Stimulated activated naive CD4-positive, alpha-beta T cell (primary cell): ENCODE measurements at places on chromosomes 12 and 14.

DNA sequence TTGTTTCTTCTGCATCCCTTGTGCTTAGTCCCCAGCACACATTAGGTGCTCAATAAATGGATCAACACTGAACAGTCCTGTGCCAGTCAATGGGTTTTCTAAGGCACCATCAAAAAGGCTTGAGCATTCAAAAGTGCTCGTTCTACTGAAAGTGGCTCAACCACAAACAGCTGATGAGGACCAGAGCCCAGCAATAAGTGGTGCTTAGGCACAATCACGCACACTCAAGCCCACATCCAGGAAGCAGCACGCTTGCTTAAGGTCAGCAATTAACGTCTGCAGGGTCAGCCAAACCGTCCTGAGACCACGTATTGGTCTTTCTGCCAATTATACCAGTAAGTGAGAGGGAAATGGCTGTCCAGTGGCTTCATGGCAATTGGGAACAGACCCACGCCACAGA is 56.5 kb downstream of the PRIMA1 start:
- DNase-seq: no peak

DNA sequence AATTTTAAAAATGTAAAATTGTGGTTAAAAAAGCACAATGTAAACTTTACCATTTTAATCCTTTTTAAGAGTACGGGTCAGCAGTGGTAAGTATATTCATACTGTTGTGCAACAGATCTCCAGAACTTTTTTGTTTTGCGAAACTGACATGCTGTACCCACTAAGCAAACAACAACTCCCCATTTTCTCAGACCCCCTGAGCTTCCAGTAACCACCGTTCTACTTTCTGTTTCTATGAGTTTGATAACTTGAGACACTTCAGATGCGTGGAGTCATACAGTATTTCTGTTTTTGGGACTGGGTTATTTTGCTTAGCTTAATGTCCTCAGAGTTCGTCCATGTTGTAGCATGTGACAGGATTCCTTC is 38.0 kb downstream of the CHST11 start:
- peak; percentile 21 for DNase-seq

DNA sequence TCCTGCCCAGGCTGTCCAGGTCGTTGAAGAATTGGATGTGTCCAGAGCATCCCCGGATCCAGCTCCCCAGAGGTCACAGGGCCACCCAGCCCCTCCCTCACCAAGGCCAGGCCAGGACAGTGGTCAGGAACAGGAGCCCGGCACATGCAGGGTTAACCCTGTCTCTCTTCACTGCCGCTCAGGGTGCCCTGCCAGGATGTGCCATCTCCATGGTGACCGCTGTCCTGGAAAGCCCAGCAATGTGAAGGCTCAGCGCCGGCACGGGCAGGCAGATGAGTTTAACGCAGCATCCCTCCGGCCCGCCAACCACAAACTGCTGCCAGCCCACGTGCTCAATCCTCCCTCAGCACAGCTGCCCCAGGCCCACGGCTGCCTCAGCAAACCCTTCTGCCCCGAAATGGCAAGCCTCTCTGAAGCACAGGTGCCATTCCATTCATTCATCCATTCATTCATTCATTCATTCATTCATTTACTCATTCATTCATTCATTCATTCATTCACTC is 4.4 kb downstream of the TMEM179 start:
- DNase-seq: no peak

- DNase-seq: no peak
Measured at GRCh38 chr14:58238252-58239243, 6.1 kb upstream of the PSMA3 start.
